Uterus (tissue), 4 donors: ENCODE measurements at places on chromosomes 1 and 21.
A peak's percentile ranks its signal among the peaks of the same experiment; 100 is the strongest.

DNA sequence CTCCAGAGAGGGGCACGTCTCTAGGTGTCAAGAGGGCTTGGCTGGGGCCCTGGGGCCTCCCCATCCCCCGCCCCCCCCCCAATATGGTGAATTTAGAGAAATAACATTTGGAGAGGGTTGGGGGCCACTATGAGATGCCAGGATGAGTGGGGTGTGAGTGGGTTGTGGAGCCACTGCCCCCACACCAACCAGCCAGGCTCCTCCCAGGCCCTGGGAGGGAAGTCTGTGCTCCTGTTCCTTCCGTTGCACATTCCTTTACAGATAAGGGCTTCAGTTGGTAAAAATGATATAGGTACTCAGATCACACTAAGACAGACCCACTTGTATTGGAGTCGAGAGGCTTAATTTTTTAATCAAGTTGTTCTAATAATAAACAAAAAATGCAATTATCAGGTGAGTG, 585 bp upstream of the PLEKHA6 start:
- H3K36me3 ChIP-seq: no peaks in the 10 kb centered on the region
- DNase-seq: no peak
- no peaks in the 10 kb centered on the region for H3K27me3 ChIP-seq
- no peak overlapping the region for H3K27ac ChIP-seq
- no peak overlapping the region for H3K4me3 ChIP-seq
- no peaks in the 10 kb centered on the region for H3K4me1 ChIP-seq

DNA sequence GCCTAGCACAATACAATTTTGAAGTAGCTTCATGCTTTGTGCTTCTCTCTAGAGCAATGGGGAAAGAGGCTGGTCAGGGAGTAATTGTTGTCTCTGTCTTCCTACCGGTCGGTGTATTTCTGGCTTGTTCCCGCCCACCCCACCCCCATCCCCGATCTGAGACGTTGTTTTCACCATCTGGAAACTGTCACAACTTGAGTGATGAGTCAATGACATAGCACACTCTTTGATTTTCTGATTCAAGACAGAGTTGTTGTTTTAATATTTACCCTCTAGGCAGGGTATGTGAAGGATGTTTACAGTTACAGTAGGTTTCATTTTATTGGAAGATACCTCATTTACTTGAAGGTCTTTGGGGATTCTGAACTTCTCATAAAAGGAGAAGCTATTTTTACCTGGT, 7.0 kb downstream of the IL12RB2 start:
- no peaks in the 10 kb centered on the region for H3K27me3 ChIP-seq
- no peak overlapping the region for H3K27ac ChIP-seq
- no peaks in the 10 kb centered on the region for H3K36me3 ChIP-seq
- H3K4me1 ChIP-seq: no peaks in the 10 kb centered on the region
- no peak overlapping the region for H3K4me3 ChIP-seq

DNA sequence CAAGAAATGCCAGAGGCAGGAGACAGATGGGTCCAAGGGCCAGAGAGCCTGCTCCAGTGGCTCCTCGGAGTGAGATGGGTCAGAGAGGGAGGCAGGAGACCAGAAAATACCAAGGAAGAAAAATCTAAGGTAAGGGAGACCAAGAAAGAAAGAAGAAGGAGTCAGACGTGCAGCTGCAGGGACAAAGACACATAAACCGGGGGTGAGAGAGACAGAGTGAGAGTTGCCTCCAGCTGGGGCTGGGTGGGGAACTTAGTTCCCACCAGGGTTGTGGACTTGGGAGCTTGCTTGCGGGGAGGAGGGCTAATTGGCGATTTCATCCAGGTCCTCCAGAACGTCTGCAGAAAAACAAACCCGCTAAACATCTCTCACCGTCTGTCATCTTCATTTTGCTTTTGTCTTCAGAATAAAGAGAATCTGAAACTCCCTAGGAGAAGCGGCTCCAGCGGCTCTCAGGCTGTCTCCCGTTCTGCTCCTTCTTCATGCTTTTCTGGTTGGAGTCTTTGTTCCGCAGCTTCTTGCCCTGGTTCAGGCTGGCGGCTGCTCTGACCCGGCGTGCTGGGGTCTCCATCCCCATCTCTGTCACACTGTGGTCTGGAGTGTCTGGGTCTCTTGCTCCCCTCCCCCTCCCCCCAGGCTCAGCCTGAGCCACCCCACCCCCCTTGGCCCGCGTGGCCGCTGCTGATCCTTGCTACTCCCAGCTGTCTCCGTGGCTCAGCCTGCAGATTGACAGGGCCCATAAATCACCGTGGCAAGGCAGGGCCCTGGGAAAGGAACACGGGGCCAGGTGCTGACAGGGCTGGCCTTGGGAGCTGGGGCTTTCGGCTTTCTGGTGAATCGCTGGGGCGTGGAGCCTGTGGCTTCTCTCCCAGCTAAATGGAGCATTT, 66.6 kb downstream of the UBIAD1 start:
- no peaks in the 10 kb centered on the region for H3K27me3 ChIP-seq
- no peak overlapping the region for H3K27ac ChIP-seq
- H3K4me3 ChIP-seq: no peak overlapping the region
- no peaks in the 10 kb centered on the region for H3K4me1 ChIP-seq
- no peak for DNase-seq

DNA sequence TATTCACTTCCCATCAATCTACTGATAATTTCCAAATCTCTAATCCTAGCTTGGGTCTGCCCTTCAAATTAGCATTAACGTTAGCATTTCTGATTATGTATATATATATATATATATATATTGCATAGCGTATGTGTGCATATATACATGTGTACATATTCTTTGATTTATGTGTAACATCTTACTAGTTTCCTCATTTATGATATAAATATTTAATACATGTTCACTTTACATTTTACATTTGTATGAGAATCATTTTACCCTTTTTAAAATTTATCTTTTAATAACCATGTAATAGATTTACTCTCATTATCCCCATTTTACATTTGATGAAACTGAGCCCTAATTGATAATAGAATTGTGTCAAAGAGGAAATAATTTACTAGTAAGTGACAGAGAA, 164.7 kb downstream of the ZNF648 start:
- H3K27me3 ChIP-seq: no peaks in the 10 kb centered on the region
- no peaks in the 10 kb centered on the region for H3K36me3 ChIP-seq
- DNase-seq: no peak
- H3K4me1 ChIP-seq: no peaks in the 10 kb centered on the region
- H3K4me3 ChIP-seq: no peak overlapping the region
- no peak overlapping the region for H3K27ac ChIP-seq

DNA sequence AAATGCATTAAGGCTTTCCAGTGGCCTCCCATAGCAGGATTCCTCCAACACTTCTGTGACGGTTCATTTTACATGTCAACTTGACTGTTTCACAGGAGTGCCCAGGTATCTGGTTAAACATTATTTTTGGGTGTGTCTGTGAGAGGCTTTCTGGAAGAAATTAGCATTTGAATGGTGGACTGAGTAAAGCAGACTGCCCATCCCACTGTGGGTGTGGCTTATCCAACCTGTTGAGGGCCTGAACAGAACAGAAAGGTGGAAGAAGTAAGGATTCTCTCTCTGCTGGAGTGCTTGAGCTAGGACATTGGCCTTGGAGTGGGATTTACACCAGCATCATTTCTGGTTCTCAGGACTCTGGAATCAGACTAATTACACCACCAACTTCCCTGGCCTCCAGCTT, 85.6 kb downstream of the RGS7 start:
- no peak overlapping the region for H3K4me3 ChIP-seq
- no peak overlapping the region for H3K27ac ChIP-seq
- no peaks in the 10 kb centered on the region for H3K27me3 ChIP-seq
- H3K4me1 ChIP-seq: no peaks in the 10 kb centered on the region
- no peak for DNase-seq

- H3K27ac ChIP-seq: no peak overlapping the region
- H3K4me1 ChIP-seq: no peaks in the 10 kb centered on the region
- no peaks in the 10 kb centered on the region for H3K27me3 ChIP-seq
- no peaks in the 10 kb centered on the region for H3K36me3 ChIP-seq
These were observed 10.0 kb downstream of the EXOC8 start for GRCh38 chr1:231327617-231328016.

GRCh38 chr21:45016406-45017038, 57.9 kb upstream of the ADARB1 start:
- peak; percentile 20 for DNase-seq
- peaks cover 4% of the 10 kb centered on the region for H3K4me1 ChIP-seq
- no peaks in the 10 kb centered on the region for H3K36me3 ChIP-seq
- no peak overlapping the region for H3K27ac ChIP-seq
- no peak overlapping the region for H3K4me3 ChIP-seq

DNA sequence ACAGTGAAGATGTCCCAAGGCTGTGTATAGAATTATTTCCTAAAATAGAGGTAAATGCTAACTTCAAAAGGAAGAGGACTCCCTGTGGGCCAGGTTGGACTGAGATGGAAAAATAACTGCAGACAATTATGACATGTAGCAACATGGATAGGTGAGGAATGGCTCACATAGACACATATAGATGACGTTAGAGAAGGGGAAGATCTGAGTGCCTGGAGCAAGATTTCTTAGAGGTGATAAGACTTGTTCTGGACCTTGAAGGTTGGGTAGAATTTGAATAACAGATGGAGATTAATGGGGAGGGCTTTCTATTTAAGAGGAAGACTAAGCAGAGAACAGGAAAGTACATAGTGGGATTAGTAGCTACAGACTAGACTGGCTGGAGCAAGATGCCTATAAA, 76.9 kb downstream of the C1orf21 start:
- peaks cover 4% of the 10 kb centered on the region for H3K4me1 ChIP-seq
- H3K27me3 ChIP-seq: no peaks in the 10 kb centered on the region
- H3K36me3 ChIP-seq: no peaks in the 10 kb centered on the region
- no peak overlapping the region for H3K4me3 ChIP-seq
